ENCODE measurements at places on chromosomes 7 and 10.

DNA sequence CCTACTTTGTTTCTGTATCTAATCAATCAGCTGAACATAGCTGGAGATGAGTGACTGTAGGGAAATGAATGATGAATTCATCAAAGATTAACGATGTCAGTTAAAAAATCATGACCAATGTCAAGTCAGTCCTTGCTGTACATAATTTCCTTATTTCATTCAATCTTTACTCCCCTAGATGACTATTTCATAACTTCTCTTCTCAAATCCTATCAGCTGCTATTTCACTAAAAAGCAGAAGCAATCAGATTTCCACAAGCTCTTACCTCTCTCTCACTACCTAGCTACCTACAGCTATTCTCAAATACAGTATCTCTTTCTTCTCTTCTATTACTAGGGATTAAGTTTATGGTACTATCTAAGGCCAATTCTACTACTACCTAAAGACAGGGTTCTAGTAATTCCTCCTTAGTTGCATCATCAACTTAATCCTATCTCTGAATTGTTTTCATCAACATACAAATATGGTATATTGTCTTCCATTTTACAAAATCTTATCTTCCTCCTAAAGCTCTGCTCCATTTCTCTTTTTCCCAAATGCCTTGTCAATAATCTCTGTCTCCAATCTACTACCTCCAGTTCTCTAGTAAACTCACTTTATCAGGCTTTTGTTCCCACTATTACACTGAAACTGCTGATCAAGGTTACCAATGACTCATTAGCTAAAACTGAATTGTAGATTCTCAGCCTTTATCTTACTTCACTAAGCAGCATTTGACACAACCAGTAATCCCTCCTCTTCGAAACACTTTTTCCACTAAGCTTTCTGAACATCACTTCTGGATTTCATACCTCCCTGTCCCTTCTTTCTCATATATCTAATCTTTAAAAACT, 28.4 kb downstream of the JMJD1C start:
- DNase-seq, result no peak

GRCh38 chr7:4834601-4835397, 27.0 kb downstream of the PAPOLB start:
- no peak for DNase-seq

- no peak for DNase-seq
Observed at GRCh38 chr10:97129666-97130065, 56.1 kb downstream of the SLIT1 start.

GRCh38 chr10:38127812-38128211, 33.7 kb downstream of the ZNF37A start:
- no peak for DNase-seq

DNA sequence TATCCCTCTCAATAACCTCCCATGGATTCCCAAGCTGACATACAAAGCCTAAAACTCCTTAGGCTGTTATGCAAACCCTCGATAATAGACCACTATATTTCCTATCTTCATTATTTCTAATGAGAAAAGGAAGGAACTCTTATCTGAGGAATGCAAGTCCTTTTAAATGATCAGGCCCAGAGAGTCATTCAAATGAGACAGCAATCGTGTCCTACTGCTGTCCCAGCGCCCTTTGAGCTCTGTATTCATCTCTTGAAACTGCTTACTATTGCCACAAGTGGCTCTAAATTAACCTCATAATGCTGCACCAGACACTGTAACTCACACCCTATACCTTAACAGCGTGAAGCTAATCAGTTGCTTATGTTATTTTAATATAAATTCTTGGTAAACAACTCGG, 182.1 kb upstream of the NAMPT start:
- no peak for DNase-seq

GRCh38 chr10:97333601-97334369, 744 bp downstream of the FRAT2 start:
- DNase-seq, result peak; percentile 31

GRCh38 chr10:92695679-92696605, 6.2 kb downstream of the HHEX start:
- DNase-seq, result no peak

DNA sequence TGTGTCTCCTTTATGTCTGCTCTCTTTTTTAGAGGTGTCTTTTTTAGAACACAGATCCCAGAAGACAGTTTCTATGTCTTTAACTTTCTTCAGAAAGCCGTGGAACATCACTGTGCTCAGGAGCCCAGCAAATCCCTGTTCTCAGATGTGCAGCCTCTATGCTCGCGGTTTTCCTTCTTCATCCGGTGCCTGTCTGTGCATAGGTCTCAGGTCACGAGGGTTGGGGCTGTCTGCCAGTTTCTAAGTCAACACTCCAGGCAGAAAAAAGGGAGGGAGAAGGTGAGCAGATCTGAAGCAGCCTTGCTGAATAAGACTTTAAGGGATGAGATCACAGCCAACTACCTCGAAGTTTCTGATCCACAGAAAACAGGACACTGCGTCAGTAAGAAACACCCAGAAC, 68.5 kb downstream of the CRTAC1 start:
- no peak for DNase-seq

- no peak for DNase-seq
Observed at GRCh38 chr7:143885951-143886350, 16.0 kb downstream of the TCAF1 start.

- DNase-seq, result no peak
Observed at GRCh38 chr7:118039963-118040489, 143.9 kb upstream of the LSM8 start.

GRCh38 chr7:140697447-140698143, 1.1 kb downstream of the NDUFB2 start:
- no peak for DNase-seq

DNA sequence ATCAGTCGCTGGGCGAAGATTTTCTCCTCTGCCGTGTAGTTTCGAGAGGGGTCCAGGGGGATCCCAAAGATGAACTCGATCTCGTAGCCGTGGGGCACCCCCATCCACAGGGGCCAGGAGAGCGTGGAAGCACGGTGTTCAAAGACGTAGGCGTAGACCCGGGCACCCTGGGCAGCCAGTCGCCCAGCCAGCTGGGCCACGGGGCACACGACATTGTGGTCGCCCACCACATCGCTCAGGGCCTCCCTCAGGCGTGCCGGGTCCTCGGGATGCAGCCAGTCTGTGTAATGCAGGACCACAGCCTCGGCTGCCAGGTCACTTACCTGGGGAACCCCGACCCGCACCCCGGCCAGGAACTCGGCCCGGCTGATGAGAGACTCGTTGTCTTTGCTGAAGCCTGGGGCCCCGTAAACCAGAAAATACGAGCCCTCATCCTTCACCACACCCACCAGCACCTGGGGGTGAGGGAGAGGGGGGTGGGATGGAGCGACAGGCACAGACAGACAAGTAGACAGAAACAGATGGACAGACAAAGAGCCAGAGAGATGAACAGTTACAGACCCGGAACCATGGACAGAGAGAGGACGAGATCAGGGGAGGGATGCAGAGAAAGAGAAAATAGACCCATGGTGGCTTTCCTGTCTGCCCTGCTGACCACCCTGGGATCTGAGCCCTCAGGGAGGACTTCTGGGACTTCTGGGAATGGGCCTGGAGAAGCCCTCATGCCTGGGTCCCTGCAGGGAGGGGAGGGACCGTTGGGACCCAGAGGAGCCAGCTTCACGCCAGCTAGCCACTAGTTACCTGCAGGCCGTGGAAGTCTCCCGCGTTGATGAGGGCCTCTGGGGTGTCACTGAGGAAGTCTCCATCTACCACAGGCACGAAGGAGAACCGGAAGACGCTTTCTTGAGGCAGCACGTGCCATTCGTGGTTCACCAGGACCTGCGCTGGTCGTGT, 3.0 kb downstream of the ACHE start:
- no peak for DNase-seq

- no peak for DNase-seq
Observed at GRCh38 chr10:97101166-97101940, 84.4 kb downstream of the SLIT1 start.

GRCh38 chr10:119919826-119920225, 27.3 kb downstream of the SEC23IP start:
- no peak for DNase-seq

DNA sequence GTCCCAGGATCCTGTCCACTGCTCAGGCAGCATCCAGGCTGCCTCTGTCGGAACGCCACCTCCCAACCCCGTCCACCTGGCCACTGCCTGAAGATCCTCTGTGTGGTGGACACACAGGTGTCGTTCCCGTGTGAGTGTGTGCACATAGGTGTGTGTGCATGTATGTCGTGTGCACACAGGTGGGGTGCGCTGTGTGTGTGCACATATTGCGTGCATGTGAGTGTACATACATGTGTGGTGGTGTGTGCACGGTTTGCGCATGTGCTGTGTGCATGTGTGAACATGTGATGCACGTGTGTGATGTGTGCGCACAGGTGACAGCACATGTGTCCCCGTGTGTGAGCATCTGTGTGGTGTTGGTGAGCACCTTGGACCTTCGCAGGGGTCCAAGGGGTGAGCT, 7.1 kb downstream of the TMEM184A start:
- DNase-seq, result no peak

DNA sequence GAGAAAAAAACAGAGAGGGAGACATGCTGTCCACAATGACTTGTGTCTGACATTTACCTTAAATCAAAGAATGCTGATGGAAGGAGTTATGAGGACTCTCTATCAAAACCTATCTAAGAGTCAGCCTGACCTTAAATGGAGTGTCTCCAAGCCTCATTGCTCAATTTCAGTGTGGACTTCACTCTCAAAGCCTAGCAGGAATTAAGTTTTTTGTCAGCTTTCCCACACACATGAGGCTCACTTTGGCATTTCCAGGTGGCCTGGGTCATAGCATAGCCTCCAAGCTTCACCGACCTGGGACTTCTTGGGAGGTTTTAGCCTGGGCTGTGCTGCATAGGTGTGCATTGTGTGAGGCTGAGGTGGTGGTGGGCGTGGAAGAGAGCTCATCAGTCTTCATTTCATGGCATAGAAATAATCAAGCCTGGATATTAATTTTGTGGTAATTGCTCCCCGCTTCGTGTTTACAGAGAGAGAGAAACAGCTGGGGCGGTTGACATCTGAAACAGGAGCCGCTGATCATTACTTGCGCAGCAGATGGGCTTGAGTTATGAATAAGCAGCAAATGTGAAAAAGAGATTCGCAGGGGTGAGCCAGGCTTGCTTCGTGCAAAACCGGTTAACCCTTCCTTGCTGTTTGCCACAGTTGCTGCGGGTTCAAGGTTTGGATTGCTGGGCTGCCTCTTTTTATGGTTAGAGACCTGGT, 647.8 kb downstream of the INHBA start:
- no peak for DNase-seq

- no peak for DNase-seq
Observed at GRCh38 chr7:151743481-151743983, 133.4 kb downstream of the PRKAG2 start.

GRCh38 chr10:120402147-120402766, 54.8 kb upstream of the PLPP4 start:
- DNase-seq, result no peak

DNA sequence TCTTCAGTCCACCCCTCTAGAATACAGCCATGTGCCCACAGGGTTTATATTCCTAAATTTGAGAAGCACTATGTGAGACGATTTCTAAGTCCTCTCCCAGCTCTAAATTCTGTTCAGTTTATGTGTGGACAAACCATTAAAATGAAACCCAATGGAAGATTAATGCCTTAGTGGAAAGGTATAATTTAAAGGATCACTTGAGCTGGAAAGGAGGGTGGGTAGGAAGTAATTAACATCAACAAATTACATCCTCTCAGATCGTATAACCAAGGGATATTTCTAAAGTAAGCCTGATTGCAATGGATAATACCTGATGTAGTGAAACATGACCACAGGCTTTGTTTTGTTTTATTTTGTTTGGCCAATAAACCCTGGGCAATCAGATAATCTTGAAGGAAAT, 511.0 kb upstream of the COBL start:
- no peak for DNase-seq

DNA sequence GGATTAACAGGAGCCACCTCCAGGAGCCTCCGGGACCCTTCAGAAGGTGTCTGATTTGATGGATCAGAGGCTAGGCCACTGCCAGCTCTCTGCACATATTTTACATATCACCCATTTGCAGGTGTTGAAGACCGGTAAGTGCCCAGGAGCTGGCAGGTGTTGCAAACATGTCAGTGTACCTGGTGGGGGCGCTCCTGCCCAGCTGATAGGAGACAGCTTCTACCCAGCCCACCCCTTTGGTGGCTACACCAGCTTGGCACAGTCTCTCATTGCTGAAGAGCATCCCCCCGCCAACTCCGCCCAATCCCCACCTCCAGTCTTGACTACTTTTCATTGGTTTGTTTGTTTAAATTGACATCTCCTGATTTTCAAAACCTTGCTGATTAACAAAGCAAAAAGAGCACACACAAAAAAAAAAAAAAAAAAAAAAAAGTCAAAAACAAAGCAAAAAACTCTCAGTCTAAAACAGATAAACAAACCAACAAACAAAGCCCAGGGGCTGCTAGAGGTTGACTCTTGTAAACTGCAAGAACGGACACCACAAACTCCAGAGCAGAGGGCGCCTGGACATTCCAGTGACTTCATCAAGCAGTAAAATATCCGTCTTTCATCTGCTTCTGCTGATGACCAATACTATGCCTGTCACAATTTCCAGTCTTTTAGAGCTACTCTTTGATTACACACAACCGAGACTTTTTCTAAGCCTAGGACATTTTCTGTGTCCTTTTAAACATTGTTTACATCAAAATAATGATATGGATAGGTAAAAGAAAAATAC, 275.3 kb downstream of the NRG3 start:
- DNase-seq, result no peak

- DNase-seq, result no peak
Observed at GRCh38 chr10:14918964-14919363, 34.9 kb downstream of the DCLRE1C start.

GRCh38 chr10:112883360-112884178, 66.5 kb upstream of the TCF7L2 start:
- no peak for DNase-seq

- DNase-seq, result no peak
Observed at GRCh38 chr7:156065400-156065799, 253.1 kb upstream of the SHH start.

- DNase-seq, result no peak
Observed at GRCh38 chr7:82926477-82926876, 236.2 kb downstream of the PCLO start.

DNA sequence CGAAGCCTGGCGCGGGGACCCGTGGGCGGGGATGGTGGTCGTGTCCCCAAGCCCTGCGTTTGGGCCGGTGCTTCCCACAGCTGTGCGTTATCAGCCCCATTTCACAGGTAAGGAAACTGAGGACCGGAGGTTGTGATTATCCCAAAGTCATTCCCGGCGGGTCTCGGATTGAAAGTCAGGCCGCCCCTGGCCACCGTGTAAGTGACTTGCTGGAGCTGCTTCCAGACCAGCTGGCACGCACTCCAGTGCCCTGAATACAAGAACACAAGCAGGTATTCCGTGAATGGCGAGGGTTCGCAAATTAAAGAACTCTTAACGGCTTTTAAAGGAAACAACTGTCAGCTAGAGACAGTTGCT, 675 bp upstream of the ATE1 start:
- no peak for DNase-seq

- no peak for DNase-seq
Observed at GRCh38 chr7:100132126-100132525, 5.4 kb downstream of the MBLAC1 start.

GRCh38 chr10:94607111-94607510, 61.5 kb downstream of the HELLS start:
- no peak for DNase-seq

DNA sequence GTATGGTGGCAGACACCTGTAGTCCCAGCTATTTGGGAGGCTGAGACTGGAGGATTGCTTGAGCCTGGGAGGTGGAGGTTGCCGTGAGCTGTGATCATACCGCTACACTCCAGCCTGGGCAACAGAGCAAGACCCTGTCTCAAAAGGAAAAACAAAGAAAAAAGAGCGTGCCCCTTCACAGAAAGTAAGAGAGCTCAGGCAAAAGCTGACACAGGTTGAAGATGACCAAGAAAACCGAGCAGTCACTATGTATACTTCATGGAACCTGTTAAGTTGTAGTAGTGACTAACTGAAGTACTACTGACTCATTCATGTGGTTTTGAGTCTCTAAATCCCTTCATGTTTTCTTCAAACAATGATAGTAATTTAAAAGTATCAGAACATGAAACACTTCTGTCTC, 1.2 kb upstream of the PRRT4 start:
- no peak for DNase-seq
